ENCODE measurements at places on chromosomes 4 and X.

DNA sequence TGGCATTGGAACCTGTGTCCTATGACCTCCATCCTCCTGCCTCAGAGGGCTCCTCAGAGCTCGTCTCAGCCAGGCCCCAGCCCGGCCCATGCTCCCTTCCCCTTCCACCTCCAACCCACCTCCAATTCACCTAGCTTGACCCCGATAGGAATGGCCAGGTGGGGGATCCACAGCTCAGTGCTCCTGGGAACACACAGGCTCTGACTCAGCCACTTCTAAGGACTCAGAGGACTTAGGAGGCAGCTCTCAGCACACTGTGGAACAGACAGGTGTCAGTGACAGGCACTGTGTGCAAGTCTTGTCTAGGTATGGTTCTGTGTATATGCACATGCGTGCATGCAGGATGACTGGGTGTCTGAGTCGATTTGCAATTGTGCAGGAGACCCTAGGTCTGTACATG is 44.8 kb downstream of the PJA1 start:
- no peak for DNase-seq

DNA sequence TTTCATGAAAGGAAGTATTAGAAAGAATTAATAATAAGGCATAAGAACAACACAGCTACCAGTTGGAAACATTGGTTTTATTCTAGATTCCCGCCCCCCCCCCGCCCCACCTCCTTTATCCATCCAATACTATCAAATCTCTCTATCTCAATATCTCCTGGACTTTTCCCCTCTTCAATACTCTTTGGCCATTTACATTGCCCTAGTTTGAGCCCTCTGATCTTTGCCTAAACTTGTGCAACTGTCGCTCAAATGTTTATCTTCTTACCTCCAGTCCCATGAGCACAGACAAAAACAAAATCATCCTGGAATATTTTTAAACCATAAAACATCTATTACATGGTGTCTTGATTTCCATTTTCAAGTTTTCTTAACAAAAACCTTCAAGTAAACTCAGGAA is 488.2 kb downstream of the KLHL13 start:
- no peak for DNase-seq

DNA sequence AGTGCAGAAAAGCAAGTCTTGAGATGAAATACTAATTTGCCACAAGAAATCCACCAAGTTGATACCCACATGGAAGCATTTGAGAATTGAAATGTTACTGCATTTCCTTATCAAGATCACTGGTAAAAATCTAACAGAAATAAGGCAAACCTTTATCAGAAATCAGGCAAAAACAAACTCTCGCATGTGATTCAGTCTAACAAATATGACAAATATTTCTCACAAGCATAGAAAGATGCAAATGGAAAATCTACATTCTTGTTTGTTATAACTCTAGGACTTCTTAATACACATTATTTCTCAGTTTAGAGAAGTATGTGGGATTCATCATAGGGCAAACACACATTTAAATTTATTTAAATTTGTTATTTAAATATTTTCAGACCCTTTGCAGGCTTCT is 52.9 kb downstream of the TXK start:
- peak; percentile 23 for DNase-seq

- peak; percentile 96 for DNase-seq
Observed at GRCh38 chr4:152352622-152353116, 183.2 kb downstream of the FBXW7 start.

DNA sequence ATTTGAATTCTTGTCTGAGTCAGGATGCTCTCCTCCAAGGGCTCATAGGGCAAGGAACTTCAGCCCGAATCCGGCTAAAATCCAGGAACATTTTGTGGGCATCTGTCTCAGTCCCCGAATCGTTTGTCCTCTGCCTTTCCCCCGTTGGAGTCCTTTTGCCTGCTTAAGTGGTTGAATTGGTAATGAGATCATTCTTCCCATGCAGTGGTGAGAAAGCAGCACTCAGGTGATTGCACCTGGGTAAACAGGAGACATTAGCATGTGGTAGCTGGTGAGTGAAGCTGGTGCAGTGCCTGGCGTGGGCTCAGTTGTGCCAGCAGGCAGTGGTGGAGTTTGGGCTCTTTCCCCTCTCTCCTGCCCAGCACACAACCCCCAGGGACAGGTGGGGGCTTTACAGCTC is 61.9 kb upstream of the MTM1 start:
- DNase-seq = no peak

DNA sequence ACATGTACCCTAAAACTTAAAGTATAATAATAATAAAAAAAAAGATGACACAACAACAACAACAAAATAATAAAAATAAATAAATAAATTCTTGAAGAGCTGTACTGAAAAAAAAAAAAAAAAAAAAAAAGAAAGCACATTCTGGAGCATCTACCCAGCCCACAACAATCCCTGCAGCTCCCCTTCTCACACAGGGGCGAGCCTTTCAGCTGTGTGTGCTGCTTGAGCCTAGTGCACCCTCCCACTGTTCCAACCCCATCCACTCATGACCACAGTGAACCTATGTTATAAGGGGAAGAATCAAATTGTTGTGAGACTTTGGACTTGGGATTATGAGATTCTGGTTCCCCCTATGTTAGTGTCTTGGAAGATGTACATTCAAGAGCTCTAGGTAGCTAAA is 161.5 kb upstream of the JADE1 start:
- no peak for DNase-seq

DNA sequence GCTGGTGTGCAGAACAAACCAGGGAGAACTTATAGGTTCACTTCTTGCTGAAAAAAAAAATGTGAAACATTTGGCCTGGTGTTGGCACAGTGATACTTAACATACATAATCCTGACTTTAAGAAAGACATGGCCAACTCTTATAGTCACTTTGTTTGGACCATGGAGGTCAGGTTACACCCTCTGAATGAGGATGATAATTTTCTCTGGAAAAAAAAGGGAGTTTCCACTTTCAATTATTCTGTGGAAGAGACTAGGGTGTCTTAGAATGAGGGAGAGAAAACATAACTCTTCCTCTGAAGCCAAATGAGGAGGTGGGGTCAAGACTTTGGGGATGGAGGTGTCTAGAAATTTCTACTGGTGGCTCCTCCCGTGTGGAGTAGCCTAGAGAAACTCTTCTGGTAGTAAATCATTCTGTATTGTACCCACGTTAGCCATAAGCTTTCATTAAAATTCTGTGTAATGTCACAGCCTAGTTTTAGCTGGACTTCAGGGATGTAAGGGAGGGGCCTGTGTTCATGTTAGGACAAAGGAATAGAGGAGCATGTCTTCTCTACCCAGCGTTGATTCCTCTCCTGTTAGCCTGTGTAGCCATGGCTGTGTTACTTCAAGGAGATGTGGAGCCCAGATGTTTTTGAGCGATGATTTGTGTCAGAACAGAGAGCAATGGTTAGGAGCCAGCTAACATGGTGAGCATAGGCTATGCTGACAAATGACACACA is 328.3 kb downstream of the GPAT3 start:
- DNase-seq = no peak

DNA sequence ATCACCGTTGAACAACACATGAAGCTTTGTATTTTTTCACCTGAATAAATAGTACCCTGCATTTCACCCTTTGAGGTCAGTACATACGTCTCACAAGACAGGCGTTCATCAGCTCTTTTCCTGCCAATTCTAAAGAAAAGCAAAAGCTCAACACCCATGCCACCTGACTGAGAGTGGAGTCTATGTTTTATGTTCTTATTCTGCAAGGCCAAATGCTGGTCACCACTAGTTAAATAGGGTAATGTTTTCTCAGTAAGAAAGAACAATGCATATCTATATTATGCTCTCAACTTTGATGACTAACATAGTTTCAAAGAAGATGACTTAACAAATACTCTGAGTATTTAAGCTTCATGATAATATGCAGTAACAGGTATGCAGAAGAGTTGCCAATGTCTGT is 336.3 kb upstream of the BMP3 start:
- DNase-seq = no peak

DNA sequence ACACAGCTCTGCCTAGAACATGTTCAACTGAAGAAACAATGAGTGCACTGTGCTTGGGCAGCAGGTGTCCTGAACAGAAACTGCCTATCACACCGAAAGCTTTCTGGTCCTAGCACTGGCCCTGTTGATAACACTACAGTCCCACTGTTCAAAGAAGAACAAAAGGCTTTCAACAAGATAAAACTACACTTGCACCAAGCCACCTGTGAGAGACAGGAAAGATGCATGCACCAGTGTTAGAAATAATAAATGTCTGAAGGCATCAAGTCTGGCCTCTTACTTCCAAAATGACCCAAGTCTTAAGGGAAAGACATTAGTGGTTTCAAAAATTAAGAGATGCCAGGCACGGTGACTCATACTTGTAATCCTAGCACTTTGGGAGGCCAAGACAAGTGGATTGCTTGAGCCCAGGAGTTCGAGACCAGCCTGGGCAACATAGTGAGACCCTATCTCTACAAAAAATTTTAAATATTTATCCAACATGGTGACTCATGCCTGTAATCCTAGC is 68.7 kb downstream of the APBB2 start:
- peak; percentile 57 for DNase-seq

DNA sequence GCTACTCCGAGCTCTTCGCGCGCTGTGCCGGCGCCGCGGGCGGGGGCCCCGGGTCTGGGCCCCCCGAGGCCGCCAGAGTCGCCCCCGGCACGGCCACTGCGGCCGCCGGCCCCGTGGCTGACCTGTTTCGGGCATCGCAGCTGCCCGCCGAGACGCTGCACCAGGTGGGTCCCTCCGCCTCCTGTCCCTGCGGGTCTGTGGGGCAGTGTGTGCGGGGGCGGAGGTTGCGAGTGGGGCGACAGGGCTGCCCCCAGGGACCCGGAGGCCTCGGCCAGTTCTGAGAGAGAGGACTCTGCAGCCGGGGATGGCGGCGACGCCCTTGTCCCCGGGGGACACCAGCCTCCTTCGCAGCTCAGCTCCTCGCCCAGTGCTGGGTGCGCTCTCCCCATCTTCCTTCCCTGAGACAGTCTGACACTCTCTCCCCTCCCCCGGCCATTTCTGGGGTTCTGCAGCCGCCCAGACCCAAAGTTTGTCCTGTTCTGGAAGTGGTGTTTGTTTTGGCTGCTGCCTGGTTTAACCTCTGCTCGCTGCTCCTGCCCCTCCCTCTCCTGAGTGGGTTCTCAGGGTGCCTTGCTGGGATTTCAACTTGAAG is 609 bp downstream of the REPS2 start:
- no peak for DNase-seq

- no peak for DNase-seq
Observed at GRCh38 chrX:115630204-115630603, 69.2 kb downstream of the PLS3 start.

- DNase-seq = no peak
Observed at GRCh38 chr4:138954428-138954827, 61.2 kb upstream of the NOCT start.

DNA sequence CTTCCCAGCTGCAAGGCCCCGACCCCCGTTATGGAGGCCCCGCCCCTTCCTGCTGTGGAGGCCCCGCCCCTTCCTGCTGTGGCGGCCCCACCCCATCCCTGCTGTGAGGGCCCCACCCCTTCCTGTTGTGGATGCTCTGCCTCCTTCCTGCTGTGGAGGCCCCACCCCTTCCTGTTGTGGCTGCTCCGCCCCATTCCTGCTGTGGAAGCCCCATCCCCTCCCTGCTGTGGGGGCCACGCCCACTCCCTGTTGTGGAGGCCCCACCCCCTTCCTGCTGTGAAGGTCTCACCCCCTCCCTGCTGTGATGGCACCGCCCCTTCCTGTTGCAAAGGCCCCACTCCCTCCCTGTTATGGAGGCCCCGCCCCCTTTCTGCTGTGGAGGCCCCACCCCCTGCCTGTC is 104.9 kb upstream of the PSAPL1 start:
- DNase-seq = peak; percentile 25

- DNase-seq = no peak
Observed at GRCh38 chr4:61400439-61401038, 200.4 kb downstream of the ADGRL3 start.

DNA sequence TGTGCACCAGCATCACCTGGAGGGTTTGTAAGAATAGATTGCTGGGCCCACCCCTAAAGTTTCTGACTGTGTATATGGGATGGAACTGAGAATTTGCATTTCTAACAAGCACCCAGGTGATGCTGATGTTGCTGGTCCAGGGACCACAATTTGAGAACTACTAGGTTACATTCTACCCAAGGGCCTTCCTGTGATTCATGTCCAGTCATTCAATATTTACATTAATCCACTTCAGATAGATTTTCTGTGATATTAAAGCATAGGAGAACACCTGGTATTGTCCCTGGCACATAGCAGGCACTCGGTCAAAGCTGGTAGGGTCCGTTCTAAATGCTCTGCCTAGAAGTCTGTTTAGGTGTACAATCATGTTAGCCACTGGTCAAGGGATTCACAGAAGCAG is 19.5 kb upstream of the XPNPEP2 start:
- no peak for DNase-seq

- peak; percentile 82 for DNase-seq
Observed at GRCh38 chrX:21940356-21940829, at the start of gene SMS. Gene SMS (plus strand): TSS chrX:21940709. CDS start chrX:21940825, 116 bp downstream.

- DNase-seq = no peak
Observed at GRCh38 chr4:145613566-145614232, 5.5 kb upstream of the MMAA start.

DNA sequence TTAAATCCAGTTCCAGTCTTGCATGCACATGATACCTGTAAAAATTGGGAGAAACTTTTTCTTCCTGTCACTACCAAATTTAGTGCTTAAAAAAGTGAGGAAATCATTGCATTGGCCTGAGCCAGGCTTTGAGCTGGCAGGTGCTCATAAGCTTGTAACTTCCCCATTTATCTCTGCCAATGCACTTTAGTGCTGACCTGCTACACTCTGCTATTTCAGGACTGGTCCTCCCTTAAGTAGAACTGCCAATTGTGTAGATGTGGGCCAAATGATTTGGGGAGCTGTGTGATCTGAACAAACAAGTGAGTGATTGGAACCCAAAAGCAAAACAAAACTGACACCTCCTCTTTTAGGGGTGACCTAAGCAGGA is 51.8 kb downstream of the ZNF827 start:
- no peak for DNase-seq

DNA sequence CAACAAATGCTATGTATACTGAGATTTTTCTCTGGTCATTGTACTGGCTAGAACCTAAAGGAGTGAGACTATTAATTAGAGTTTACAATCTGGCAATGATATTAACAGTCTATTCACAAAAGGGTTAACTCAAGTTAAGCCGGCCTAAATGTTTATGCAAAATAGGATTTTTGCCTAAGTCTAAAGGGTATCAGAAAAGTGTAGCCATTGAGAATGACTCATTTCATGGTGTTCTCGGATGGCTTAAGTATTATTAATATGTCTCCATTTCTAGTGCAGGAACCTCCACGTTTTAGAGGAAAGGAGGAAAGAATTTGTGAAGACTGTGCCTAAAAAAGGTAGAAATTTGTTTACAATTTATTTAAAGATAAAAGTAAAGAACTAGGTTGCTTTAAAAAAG is 29.8 kb downstream of the DYNLT3 start:
- DNase-seq = no peak
